ENCODE measurements at places on chromosomes 11 and 22. TPM values are rescaled to one million over a fixed set of nuclear protein-coding genes. Genes with fewer than 3 reads are reported as not detected.

The TRIM44 gene
- total RNA-seq, result 104 TPM

The HBG2 gene
- total RNA-seq, result not detected

DNA sequence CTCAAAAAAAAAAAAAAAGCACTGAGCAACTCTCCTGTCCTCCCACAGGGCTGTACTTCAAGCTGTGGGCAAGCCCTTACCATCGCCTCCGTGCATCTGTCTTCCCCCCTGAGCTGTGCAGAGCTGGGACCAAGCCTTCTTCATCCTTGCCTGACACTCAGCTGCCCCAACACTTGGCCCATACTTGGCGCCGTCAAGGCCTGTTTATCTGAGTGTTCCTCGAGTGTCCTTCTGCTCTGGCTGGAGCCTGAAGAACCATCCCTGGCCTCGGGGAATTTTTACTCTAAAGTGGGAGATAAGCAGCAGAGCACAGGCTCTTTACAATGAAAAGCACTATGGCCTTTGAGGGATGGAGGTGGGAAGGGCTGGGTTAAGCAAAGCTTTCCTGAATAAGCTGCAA is 1.6 kb upstream of the TIRAP start:
- no peak for DNase-seq
- no peaks in the 10 kb centered on the region for H3K27me3 ChIP-seq
- H3K4me1 ChIP-seq, result peaks cover 3% of the 10 kb centered on the region
- no peak overlapping the region for H3K4me3 ChIP-seq
- no peak overlapping the region for H3K27ac ChIP-seq
- H3K36me3 ChIP-seq, result peaks cover 12% of the 10 kb centered on the region

DNA sequence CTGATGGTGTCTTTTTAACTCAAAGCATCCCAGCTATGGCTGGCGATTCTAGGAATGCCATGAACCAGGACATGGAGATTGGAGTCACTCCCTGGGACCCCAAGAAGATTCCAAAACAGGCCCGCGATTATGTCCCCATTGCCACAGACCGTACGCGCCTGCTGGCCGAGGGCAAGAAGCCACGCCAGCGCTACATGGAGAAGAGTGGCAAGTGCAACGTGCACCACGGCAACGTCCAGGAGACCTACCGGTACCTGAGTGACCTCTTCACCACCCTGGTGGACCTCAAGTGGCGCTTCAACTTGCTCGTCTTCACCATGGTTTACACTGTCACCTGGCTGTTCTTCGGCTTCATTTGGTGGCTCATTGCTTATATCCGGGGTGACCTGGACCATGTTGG is 20.1 kb downstream of the KCNJ5 start:
- H3K27ac ChIP-seq, result no peak overlapping the region
- DNase-seq, result no peak
- peaks cover 23% of the 10 kb centered on the region for H3K27me3 ChIP-seq
- H3K4me3 ChIP-seq, result no peak overlapping the region

GRCh38 chr11:1167256-1167655 is 9.5 kb downstream of the MUC5AC start:
- peaks cover 12% of the 10 kb centered on the region for H3K27me3 ChIP-seq
- DNase-seq, result no peak
- no peak overlapping the region for H3K27ac ChIP-seq
- H3K4me1 ChIP-seq, result no peaks in the 10 kb centered on the region
- no peak overlapping the region for H3K4me3 ChIP-seq

DNA sequence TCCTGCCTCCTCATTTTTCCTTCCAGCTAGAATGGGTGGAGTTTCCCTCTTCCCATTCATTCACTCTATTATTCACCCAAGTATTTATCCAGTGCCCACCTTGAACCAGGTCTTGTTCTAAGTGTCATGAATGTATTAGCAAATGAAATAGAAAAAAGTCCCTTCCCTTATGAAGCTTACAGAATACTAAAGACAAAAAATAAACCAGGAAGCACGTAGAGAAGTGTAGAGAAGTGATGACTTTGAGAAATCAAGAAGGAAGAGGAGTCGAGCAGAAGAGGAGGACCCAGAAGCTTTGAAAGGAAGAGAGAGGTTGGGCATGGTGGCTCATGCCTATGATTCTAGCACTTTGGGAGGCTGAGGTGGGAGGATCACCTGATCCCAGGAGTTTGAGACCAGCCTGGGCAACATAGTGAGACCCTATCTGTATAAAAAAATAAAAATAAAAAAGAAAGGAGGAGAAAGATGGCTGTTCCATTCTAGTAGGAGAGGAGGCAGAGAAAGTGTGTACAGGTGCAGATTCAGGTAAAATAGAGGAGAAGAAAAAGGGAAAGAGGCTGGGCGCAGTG is 17.1 kb upstream of the SYVN1 start:
- H3K27me3 ChIP-seq, result peaks cover 3% of the 10 kb centered on the region
- H3K36me3 ChIP-seq, result no peaks in the 10 kb centered on the region

DNA sequence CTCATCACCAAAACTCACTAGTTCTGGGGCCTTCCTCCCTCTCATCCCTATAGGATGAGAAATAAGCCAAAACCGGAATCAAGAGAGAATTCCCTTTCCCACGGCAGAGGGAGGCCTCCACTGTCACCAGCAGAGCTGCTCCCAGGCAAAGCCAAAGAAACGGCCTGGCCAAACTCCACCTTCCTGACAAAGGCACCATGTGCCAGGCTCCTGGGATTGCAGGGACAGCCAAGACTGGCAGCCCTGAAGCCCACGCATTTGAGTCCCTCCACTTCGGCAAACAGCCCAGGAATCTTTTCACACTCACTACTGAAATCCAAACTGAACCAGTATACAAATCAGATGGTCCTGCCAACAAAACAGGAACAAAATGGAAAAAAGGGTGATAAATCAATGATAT is 6.1 kb downstream of the SMCO4 start:
- peaks cover 3% of the 10 kb centered on the region for H3K4me1 ChIP-seq
- H3K36me3 ChIP-seq, result no peaks in the 10 kb centered on the region
- no peaks in the 10 kb centered on the region for H3K27me3 ChIP-seq

- H3K27me3 ChIP-seq, result no peaks in the 10 kb centered on the region
- peaks cover 18% of the 10 kb centered on the region for H3K4me1 ChIP-seq
Observed at GRCh38 chr11:19918302-19919049, 205.8 kb downstream of the NAV2 start.

GRCh38 chr11:110601936-110602335 is 110.3 kb downstream of the ARHGAP20 start:
- H3K4me1 ChIP-seq, result no peaks in the 10 kb centered on the region
- H3K4me3 ChIP-seq, result no peak overlapping the region
- H3K36me3 ChIP-seq, result peaks cover 13% of the 10 kb centered on the region
- H3K27me3 ChIP-seq, result no peaks in the 10 kb centered on the region
- H3K27ac ChIP-seq, result no peak overlapping the region

GRCh38 chr22:22480940-22481339 is 27.6 kb downstream of the ZNF280B start:
- H3K4me1 ChIP-seq, result no peaks in the 10 kb centered on the region
- no peak for DNase-seq
- no peak overlapping the region for H3K27ac ChIP-seq
- H3K27me3 ChIP-seq, result no peaks in the 10 kb centered on the region

The CCDC116 gene
- total RNA-seq, result not detected

DNA sequence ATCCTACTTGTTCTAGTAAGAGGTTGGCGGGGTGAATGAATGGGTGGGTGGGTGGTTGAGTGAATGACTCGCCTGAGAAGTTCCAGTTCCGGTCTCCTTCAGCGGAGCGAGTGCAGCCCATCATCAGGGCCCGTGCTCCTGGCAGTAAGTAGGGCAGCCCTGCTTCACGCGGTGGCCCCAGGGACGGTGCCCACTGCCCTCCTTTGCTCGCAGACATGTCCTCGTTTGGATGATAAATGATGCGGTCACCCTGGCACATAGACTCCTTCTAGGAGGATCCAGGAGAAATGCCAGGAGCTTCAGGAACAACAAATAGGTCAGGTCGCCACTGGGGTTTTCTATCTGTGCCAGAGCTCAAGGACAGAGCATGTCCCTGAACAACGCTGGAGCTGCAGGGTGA is 370.8 kb downstream of the CTTN start:
- H3K27ac ChIP-seq, result no peak overlapping the region
- DNase-seq, result no peak
- no peaks in the 10 kb centered on the region for H3K27me3 ChIP-seq
- no peak overlapping the region for H3K4me3 ChIP-seq
- no peaks in the 10 kb centered on the region for H3K36me3 ChIP-seq
- no peaks in the 10 kb centered on the region for H3K4me1 ChIP-seq

GRCh38 chr11:118789501-118790356 is 1.2 kb downstream of the DDX6 start:
- peaks cover 10% of the 10 kb centered on the region for H3K36me3 ChIP-seq
- H3K27ac ChIP-seq, result peak overlapping the region; percentile 98
- DNase-seq, result no peak
- peak overlapping the region; percentile 97 for H3K4me3 ChIP-seq
- H3K4me1 ChIP-seq, result peaks cover 3% of the 10 kb centered on the region
